ENCODE measurements at places on chromosomes 4 and X.

GRCh38 chrX:21926116-21926515 is 14.4 kb upstream of the SMS start:
- no peak for DNase-seq

DNA sequence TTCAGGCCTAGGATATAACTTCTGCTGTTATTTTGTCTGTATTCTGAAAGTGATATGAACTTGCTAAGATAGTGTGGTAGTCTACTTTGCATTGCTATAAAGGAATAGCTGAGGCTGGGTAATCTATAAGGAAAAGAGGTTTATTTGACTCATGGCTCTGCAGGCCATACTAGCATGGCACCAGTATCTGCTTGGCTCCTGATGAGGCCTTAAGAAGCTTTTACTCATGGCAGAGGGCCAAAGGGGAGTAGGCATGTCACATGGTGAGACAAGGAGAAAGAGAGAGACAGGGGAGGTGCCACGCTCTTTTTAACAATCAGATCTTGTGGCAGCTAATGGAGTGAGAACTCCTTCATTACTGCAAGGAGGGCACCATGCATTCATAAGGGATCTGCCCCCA is 247.3 kb downstream of the GPAT3 start:
- DNase-seq, result no peak

DNA sequence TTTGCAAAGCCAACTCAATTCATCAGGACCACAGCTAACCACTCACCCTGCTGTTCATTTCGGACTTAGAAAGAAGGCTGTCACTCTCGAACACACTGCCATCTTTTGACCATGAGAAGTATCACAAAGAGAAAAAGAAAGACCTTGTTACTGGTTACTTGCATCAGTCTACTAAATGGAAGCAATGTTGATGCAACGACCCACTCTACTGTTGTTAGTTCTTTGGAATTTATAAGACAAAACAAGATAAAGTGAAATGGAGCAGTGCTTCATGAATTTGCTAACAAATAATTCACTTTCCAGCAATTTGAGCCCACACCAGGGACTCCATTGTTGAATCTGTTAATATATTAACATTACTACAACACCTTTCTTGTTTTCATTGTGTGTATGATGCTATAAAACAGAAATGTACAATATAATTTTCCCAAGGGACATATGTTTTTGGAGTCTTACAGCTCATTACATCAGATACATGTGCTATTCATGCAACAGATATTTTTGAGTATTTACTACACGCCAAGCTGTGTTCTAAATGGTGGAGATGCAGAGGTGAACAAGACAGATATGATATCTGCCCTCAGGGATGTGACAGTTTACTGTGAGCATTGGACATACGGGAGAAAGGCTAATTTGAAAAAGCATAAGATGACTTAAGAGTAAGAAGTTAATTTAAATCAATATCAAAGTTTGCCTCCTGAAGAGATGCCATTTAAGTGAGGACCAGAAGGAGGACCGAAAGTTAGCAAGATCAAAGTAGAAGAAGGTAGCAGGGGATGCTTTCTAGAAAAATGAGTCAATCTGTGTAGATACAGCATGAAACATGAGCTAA is 87.2 kb downstream of the AREG start:
- peak; percentile 10 for DNase-seq

DNA sequence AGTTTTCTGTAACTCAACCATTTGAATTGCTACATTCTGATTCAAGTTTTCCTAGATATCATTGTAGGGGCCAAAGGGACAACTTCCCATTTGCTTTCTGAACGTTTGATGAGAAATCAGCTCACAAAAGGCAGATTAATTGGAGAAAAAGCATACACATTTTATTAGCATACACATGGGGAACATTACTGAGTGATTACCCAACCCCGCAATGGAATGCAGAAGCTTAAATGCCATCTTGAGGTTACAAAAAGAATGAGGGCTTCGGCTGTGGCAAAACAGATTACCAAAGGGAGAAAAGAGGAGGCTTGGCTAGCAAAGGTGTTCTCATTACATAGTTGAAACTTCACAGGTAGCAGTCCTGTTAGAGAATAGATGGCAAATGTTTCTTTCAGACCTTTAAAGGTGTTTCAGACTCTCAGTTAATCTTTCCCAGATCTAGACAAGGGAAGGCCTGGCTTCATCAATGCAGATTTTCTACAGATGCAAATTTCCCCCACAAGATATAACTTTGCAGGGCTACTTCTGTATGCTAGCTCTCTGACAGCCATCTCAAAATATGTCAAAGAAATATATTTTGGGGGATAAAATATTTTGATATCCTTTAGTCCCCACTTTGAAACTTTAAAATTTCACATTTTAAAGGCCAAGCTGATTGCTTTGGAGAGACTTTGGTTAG is 26.5 kb upstream of the HERC6 start:
- no peak for DNase-seq

GRCh38 chr4:177266506-177266905 is 43.2 kb upstream of the NEIL3 start:
- no peak for DNase-seq

DNA sequence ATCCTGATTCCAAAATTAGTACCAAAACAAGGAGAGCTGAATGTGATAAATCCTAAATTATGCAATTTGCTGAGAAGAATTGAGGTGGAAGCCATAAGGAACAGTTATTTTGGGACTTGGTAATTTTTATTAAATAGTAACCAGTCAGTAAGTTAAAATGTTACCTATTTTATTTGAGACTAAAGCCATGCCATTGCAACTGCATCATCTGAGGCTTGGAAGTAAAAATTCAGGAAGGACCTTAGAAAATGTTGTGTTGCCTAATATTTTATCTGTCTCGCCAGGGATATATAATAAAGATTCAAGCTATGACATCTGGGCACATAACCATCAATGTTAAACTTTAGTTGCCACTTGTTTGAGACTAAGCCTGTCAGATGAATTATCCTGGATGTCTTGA is 341.3 kb upstream of the MAGEB16 start:
- no peak for DNase-seq

DNA sequence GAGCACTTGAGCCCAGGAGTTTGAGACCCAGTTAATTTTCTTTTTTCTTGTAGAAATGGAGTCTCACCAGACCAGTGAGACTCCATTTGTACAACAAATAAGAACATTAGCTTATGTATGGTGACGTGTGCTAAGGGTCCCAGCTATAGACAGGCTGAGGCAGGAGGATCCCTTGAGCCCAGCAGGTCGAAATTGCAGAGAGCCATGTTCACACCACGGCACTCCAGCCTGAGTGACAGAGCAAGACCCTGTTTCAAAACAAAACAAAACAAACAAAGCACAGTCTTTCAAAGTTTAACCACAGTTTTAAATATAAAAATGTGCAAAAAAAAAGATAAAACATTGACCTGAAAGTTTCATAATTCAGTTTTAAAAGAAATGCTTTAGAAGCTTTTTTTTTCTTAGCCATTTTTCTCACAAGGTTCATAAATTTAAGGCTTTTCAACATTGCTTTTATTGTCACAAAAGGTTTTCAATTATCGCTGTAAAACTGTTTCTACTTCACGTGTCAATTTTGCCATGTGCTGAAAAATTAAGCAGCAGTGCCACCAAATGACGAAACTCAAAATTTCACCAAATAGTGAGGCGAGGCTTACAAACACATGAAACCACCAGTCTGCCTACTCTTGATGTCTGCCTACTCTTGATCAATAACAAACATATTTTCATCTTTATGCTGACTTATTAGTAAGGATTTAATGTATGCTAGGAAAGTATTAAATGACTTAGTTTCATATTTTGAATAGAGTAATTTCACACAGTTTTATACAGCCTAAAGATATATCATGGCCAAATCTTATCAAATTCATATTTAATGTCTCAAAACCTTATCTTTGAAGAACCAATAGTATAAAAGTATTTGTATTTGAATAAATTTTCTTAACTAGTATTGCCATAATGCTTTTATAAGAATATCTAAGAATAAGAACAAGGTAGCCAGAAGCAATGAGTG is 126.3 kb downstream of the NEK1 start:
- DNase-seq, result peak; percentile 48

DNA sequence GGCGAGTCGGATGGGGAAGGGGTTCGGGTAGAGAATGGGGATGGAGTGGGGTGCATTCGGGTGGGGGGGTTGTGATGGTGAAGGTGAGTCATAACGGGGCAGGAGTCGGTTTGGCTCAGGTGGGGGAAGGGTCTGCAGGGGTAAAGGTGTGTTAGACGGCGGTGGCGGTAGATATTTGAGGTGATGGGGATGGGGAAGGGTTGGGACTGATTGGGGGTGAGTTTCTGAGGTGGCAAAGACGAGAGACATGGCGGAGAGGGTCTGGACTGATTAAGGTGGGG is 738 bp downstream of the SYP start:
- no peak for DNase-seq

Data from GM10248 (cell line).